ENCODE measurements at places on chromosomes 2 and 18.

- no peak for DNase-seq
Observed at GRCh38 chr2:9554921-9555296, 721 bp downstream of the ADAM17 start.

DNA sequence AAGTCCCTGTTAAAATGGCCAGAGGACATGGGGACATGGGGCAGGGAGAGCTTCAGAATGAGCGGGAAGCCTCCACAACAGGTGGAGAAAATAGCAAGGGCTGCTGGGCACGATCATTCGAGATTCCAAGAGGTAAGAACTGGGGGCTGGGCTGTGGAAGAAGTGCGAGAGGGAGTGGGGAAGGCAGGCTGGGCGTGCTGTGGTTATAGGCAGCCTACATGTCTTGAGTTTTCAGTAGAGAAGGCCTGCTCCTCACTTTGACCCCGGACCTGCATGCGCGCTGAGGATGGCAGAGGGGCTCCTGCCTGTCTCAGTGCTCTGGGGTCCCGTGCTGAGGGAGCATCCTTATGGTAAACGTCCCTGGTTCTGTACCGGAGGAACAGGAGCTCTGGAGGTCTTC is 115.5 kb downstream of the AGAP1 start:
- no peak for DNase-seq

GRCh38 chr2:158965641-158966040 is 2.8 kb upstream of the TANC1 start:
- no peak for DNase-seq

- DNase-seq, result no peak
Observed at GRCh38 chr18:78683191-78684010, 296.2 kb upstream of the SALL3 start.

GRCh38 chr2:73283545-73284295 is 558 bp downstream of the FBXO41 start:
- DNase-seq, result no peak

DNA sequence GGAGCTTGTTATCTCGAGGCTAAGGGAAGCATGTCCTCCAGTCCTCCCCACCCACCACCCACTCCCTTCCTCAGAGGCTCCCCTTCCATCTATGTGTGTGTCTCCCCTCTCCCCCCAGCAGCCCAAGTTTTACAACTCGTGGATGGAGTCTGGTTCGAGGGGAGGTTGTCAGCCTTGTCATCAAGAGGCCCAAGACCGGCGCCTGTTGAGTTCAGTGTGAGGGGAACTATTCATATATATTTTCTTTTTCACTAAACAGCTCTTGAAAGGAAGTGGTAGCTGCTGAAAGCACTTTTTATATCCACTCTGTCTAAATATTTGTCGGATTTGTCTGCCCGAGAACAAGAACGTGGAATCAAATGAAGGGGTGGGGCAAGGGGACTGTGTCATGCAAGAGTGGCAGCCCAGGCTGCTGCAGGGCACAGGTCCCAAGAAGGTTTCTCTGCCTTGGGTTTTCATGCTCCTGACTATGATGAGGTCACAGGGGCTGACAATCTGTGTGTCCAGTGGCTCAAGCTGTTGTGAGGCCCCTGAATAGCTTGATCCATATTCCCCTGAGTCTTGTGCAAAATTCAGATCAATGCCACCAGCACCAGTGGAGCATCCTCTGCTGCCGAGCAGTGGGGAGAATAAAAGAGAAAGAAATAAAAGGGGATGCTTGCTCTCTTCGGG is 35.0 kb downstream of the NRP2 start:
- DNase-seq, result no peak

DNA sequence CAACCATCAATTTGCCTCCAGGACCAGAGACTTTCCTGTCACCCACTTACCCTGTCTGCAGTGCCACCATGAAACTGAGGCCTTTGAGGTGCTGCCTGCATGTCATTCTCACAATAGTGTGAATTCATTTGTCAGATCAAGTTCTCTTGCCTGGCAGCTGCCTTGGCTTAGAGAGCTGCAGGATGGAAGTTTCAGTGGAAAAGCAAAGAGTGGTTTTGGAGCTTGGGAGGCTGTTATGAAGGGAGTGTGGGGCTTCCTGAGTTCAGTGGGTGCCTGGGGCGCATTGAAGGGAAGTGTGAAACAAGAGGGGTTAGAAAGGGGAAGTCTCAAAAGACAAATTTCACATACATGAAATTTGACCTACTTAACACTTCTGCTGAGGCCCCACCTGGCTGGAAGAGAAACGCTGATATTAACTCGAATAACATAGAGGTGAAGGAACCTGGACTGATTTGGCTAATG is 7.9 kb upstream of the LBH start:
- DNase-seq, result no peak

- DNase-seq, result no peak
Observed at GRCh38 chr2:59399126-59399525, 1154.3 kb downstream of the BCL11A start.

GRCh38 chr2:218984239-218985020 is 554 bp downstream of the FEV start:
- DNase-seq, result no peak

- no peak for DNase-seq
Observed at GRCh38 chr2:165627470-165627869, 158.0 kb downstream of the CSRNP3 start.

- no peak for DNase-seq
Observed at GRCh38 chr2:28217042-28217740, 175.5 kb upstream of the FOSL2 start.

DNA sequence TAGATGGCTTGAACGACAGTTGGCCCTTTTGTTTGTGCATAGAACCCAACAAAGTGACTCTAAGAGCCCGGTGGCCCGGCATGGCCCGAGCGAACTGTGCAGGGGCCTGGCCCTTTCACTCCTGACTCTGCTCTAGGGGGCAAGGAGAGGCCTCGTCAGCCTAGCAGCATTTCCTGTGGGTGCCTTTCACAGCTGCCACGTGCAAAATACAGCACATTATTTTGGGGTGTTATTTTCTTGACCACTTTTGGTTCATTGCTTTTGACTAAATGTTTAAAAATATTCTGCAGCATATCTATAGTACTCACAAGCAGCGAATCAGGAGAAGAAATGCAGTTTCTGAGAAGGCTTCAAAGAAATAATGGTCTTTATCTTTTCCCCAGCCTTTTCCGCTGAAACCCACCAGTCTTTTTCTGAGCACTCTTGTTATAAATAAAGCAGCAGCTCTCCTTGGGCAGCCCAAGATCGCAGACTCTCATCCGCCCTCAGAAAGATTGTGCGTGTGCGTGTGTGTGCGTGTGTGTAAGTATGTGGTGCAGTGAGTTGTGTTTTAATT is 31.3 kb downstream of the DGKD start:
- DNase-seq, result no peak

- no peak for DNase-seq
Observed at GRCh38 chr18:56815926-56816325, 164.8 kb downstream of the WDR7 start.

GRCh38 chr18:61856678-61857077 is 36.1 kb downstream of the RNF152 start:
- DNase-seq, result no peak

DNA sequence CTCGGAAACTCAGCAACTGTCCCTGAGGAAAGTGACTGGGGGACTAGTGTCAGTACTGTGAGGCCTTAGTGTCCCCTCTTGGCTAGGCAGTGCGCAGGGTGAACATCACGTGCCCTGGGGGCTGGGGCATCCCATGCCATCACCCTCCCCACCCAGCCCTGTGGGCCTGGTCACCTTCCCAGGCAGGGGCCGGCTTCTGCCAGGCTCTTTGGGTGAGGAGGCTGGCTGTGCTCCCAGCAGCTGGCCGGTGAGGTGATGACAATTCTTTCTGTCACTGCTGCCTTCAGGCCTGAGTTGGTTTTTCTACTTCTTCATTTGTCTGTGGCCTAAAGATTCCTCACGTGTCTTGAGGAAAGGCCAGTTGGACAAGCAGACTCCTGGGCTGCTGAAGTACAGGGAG is 180.8 kb downstream of the KLHL29 start:
- no peak for DNase-seq

DNA sequence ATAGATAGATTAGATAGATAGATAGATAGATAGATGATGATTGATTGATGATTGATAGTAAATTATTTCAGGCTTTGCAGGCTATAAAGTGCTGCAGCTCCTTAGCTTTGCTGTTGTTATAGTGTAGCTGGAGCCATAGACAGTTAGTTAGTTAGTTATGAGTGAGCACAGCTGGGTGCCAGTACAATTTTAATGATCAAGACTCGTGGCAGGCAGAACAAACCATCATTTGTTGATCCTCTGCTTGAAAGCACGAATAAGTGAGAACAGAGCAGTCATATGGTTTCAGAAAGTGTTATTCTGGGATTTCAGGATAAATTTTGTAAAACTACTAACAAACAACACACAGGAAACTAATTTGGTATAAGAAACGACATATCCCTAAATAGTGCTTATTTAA is 53.9 kb downstream of the THOC1 start:
- DNase-seq, result no peak

DNA sequence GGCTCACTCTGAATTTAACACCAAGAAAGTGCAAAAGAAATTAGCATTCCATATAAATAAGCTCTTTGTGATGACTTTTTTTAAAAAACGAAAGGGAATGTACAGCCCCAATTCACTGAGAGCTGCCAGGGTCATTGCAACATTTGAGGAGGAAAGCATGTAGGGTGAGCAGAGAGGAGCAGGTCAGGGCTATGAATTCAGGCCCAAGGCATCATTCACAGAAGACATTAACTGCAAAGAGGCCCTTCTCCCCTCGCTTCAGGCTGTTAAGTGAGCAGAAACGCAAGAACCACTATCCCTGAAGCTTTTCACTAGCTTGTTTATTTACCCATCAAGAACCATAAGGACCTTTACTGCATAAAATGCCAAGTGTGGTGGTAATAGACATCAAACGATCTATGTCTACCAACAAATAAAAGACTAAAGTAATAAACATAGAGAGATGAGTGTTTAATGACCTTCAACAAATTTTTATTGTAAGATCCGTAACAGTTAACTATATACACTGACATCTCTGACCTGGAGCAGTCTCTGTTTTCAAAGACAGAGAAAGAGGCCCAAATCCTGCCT is 333.1 kb upstream of the HNRNPA3 start:
- DNase-seq, result no peak
